ENCODE measurements at places on chromosomes 5 and 9.
A peak's percentile ranks its signal among the peaks of the same experiment; 100 is the strongest.

GRCh38 chr9:136329211-136329627, 1.9 kb downstream of the GPSM1 start:
- DNase-seq, result no peak

GRCh38 chr9:114445616-114446015, 57.8 kb upstream of the AKNA start:
- DNase-seq, result no peak

DNA sequence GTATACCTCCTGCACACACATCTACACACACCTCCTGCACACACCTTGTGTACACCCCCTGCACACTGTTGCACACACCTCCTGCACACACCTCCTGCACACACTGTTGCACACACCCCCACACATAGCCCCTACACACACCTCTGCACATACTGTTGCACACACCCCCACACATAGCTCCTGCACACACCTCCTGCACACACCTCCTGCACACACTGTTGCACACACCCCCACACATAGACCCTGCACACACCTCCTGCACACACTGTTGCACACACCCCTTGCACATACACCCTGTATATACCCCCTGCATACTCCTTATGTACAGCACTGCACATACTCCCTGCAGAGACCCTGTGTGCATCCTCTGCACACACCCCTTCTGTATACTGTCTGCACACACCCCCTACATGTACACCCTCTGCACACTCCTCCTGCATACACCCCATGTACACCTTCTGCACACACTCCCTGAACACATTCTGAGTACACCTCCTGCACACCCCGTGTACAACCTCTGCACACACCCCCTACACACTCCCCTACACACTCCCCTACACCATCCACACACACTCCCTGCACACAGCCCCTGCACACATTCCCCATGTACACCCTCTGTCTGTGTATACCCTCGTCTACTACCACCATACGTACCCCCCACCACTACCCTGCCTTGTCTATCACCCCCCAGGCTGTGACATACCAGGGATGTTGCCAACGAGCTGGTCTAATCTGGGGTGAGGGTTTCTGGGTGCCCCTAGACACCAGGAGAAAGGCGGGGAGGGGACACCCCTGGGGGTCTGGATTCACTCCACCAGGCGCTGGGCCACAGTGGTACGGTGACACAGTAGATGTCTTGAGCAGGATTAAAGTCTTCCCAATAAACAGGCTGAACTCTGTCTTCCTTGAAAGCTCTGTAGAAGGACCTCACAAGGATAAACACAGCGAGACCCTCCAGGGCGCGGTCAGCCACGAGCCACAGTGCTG, 1.1 kb upstream of the CEP72 start:
- DNase-seq, result no peak

- DNase-seq, result no peak
Observed at GRCh38 chr9:7117676-7118561, 360.1 kb downstream of the KDM4C start.

DNA sequence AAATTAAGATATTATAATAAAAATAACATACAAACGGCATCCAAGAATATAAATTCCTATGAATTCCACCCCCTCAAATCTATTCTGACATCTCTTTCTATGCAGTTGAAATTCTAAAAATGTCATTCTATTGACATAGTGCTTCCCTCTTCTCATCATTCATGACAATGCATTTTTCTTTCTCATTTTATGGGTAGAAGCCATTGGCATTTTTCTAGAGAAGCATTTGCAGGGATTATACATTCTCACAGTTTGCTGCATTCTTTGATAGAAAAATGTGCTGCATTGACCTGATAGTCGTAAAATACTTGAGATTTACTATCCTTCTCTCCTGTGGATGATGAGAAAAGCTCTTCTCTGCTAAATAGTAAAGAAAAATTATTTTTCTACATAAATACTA, 760.9 kb upstream of the ACO1 start:
- no peak for DNase-seq

GRCh38 chr5:9545992-9546851, at the start of gene SEMA5A:
TSS of gene SEMA5A (minus strand) at chr5:9546075. CDS start at chr5:9379946, 166,129 bp downstream.
- no peak for DNase-seq

DNA sequence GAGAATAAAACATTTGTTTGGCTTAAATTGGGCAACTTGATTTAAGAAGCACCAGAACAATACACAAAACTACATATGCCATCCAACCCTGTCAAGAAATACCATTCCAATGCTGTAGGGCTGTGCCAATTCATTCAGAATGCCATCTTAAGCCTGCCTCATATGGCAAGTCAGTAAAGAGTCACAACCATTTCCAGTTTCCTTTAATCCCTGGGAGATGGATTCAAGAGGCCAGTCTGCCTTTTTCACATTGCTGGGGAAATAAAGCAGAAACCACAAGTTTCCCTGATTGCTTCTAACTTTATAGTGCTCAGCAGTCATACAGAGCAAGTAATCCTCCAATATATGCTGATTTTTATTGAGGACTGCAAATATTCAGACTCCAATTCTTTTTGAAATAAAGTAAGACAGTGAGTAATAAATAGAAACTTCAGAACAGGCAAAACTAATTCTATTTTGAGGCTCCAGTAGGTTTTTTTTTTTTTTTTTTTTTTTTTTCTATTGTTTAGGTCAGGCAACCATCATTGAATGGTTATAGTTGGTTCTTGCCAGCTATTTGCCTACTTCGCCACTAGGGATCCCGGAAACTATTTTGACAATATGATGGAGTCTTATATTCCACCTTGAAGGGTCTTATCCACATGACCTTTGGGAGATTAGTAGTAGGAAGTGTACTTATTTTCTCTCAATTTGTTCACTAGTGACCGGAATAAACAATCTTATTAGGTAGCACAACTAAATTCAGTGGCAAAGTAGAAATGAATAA, 400.9 kb upstream of the MEF2C start:
- DNase-seq, result no peak

- no peak for DNase-seq
Observed at GRCh38 chr9:89358985-89359384, 40.7 kb downstream of the SECISBP2 start.

GRCh38 chr5:38208782-38209378, 49.5 kb upstream of the EGFLAM start:
- DNase-seq, result peak; percentile 17

DNA sequence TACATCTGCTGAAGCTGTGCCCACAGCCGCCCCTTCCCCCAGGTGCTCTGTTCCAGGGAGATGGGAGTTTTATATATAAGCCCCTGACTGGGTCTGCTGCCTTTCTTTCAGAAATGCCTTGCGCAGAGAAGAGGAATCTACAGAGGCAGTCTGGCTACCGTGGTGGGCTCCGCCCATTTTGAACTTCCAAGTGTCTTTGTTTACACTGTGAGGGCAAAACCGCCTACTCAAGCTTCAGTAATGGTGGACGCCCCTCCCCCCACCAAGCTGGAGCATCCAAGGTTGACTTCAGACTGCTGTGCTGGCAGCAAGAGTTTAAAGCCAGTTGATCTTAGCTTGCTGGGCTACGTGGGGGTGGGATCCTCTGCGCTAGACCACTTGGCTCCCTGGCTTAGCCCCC, 41.3 kb downstream of the RANBP17 start:
- DNase-seq, result no peak

- no peak for DNase-seq
Observed at GRCh38 chr5:77463905-77464304, 28.2 kb downstream of the WDR41 start.

GRCh38 chr5:3891113-3891512, 295.5 kb downstream of the IRX1 start:
- DNase-seq, result no peak

DNA sequence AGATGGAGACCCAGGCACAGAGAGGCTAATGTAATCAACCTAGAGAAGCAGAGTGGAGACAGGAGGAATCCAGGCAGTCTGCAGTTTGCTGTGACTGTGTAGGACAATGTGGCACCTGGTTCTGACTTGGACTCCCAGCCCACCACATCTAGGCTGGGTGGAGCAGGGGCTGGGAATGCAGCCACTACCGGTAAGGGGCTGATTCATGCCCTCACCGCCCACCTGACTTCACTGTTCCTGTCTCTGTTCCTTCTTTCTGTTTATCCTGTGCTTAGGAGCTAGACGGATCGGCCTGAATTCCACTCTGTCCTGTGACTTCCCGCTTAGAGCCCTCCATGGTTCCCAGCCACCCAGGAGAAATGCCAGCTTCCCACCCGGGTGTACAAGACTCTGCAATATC, 2.6 kb downstream of the PDLIM4 start:
- no peak for DNase-seq

DNA sequence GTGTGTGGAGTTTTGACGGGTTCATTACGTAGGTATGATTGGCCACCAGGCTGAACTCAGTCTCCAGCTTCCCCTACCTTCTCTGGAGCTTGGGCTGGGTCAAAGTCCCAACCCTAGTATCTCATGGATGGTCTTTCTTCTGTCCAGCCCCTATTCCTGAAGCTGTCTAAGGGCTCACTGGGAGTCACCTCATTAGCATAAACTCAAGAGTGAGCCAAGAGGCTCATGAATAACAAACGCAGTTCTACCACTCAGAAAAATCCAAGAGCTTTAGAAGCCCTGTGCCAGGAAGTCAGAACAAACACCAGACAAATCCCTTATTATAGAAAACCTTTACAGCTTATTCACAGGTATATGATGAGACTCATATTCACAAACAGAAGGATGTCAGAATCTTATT, 180.3 kb upstream of the NFIL3 start:
- no peak for DNase-seq

DNA sequence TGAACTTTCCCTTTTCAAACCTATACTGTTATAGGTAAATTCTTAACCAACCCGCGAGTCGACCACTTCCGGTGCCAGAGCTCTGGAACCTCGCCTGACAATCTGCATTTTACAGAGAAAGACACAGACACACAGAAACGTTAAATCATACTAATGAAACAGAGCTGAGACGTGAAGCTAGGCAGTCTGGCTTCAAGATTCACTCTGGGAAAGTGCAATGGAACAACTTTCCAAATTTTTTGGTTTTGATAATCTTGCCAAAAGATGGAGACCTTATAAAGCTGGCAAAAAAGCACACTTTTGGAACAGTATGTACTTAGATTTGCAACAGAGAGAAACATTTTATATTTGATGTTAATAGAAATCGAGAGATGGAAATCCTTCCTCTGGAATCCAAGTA, 15.9 kb upstream of the WNT8A start:
- DNase-seq, result no peak

DNA sequence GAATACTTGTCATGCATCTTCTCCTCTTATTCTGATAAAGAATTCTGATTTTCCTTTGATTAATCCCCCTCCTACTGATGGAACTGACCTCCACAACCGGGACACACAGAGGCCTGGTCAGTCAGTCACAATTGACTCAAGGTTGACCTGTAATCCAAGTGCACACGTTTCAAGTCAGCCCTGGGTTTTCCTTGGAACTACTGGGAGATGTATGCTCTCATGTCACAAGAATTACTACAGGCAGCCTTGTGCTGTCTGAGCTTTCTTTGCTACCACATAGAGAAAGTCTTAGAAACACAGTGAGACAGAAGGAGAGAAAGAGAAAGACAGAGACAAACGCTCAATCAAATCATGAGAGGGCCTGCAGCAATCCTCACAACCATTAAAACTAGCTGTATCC, 345.8 kb downstream of the PDE4D start:
- no peak for DNase-seq

DNA sequence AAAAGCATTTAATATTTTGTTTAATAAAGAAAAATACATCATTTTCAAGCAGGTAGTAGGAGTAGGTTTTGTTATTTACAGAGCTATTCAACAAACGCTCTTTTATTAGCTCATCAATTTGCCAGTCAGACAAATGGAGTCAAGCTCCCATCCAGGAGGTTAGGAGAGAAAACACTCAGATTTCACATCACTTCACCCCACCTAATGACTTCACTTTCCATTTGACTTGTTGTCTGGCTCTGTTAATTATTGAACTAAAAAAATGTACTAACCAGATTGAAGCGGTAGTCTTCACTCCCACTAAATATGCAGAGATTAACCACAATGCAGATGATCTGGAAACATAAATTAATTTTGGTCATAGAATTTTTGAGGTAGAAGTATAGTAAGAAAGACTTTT, 193.6 kb upstream of the VCAN start:
- DNase-seq, result no peak

- DNase-seq, result no peak
Observed at GRCh38 chr9:38389313-38389712, 3.2 kb upstream of the ALDH1B1 start.

DNA sequence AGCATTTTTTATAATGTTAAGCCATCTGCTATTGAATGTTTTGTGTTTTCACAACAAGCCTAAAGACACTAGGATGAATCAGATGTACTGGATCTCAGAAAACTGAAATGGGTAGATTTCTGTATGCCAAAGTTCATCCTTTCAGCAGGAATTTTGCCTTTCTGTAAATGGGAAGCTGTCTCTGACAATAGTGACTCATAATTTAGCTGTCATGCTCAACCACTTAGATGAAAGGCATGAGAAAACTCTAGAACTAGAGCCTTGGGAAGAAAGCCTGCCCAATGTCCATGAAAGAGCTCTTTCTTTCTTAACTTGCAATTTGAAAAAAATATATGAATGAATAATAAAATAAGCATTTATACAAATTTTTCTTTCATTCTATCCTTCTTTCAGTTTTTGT, 616.0 kb upstream of the EDIL3 start:
- DNase-seq, result no peak

- no peak for DNase-seq
Observed at GRCh38 chr9:121564504-121565260, 65.0 kb upstream of the GGTA1 start.

DNA sequence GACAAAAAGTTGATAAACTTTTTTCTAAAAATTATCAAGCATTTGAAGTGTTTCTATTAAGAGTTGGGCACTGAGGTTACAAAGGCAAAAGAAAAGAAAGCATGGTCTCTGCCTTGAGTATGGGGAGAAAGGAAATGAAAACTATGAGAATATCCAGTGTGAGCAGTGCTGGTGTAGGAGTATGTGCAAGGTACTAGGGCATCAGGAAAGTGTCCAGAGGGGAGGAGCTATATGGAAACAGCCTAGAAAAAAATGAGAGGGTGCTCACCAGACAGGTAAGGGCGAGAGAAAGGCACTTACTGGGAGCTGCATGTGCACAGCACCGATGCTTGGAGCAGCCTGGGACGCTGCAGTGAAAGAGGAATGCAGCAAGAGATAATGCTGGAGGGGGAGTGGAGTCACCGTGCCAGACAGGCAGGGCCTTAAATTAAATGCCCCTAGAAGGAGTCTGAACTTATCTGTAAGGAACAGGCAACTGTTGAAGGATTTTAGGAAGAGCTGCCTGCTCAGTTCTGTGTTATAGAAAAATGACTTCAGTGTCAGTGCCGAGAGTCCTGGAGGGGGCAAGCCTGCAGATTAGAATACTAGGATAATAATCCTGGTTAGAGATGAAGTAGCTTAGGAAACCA, 14.0 kb downstream of the MCC start:
- DNase-seq, result no peak

DNA sequence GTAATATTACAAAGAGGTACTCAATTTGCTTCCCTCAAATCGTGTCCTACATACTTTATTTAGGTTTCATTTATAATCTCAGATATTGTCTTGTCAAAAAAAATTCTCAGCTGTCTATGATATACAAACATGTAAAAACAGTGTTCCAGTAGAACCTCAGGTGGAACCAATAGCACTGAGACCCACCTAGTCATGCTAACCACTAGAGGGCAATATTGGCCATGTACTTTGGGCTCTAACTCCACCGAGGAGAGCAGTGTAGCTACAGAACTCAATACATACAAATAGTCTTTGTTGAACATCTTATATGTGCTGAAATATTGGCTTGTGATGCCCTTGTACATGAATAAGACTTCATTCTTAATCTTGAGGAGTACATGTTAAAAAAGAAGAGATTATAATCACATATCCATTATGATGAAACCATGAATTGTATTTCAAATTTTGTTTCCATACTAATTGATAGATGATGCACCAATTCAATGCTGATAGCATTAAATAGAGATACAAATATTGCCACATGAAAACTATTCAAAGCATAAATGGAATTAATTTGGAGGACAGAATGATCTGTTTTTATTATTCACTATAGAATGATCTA, 71.2 kb upstream of the CNTLN start:
- DNase-seq, result peak; percentile 25

Measured in MV-4-11 (cell line).